Eye (tissue), 1 donor: ENCODE measurements at places on chromosomes 3 and 15.
A peak's percentile ranks its signal among the peaks of the same experiment; 100 is the strongest.

- DNase-seq = peak; percentile 4
Measured at GRCh38 chr15:79602731-79603130, 170.6 kb downstream of the MINAR1 start.

GRCh38 chr15:29942143-29942542, 119.9 kb upstream of the TJP1 start:
- DNase-seq = peak; percentile 73

GRCh38 chr15:85479071-85479647, 98.8 kb downstream of the AKAP13 start:
- DNase-seq = no peak

GRCh38 chr3:175737646-175738572, 878.8 kb downstream of the NAALADL2 start:
- DNase-seq = no peak

GRCh38 chr3:59502806-59503205, 453.0 kb upstream of the CFAP20DC start:
- no peak for DNase-seq
